ENCODE measurements at places on chromosomes 6 and 20.

GRCh38 chr6:143562143-143562542 lies 50.6 kb upstream of the FUCA2 start:
- no peak for DNase-seq

DNA sequence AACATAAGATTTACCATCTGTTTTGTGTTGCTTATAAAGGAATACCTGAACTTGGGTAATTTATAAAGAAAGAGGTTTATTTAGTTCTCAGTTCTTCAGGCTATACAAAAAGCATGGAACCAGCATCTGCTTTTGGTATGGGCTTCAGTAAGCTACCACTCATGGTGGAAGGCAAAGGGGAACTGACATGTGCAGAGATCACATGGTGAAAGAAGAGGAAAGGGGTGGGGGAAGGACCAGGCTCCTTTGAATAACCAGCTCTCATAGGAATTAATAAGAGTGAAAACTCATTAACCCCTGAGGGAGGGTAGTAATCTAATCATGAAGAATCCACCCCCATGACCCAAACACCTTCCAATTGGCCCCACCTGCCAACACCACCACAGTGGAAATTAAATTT lies 89.5 kb upstream of the TMEM170B start:
- no peak for DNase-seq

- peak; percentile 24 for DNase-seq
These were observed 5.6 kb upstream of the HECA start for GRCh38 chr6:139129284-139129683.

DNA sequence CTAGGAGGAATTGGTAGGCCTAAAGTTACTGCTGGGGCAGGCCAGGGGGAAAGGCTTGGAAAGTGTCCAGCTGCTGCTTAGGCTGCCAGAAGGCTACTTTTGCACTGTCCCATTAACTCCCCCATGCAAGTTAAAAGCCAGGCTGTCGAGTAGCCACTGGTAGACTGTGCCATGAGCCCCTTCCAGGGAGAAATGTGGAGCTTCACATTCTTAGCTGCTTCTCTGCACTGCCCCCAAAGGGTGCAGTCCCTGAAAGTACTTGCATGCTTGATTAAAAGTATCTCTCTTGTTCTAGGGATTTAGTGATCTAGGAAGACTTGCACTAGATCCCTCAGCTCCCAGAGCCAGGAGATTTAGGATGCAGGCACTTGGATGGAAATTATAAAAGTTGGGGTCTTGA lies 57.3 kb downstream of the CDC5L start:
- DNase-seq = no peak

DNA sequence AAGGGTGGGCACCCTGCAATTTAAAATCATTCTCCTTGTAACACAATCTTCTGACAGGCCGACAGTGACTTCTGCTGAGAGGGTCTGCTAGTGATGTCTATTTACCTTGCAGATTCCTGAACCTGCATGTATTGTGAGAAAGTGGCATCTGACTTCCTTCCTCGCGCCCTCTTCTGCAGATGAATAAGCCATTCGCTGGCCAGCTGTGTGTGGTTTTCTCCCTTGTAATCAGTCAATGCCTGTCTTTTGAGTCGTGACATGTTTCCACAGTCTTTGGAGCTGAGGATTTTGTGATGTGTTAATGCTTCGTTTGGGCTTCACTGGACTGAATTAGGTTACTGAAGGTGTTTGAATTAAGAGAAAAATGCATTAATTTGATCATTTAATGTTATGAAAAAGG lies 125.3 kb downstream of the GRM1 start:
- DNase-seq = no peak
